ENCODE measurements at places on chromosomes 13 and 19. TPM values are rescaled to one million over a fixed set of nuclear protein-coding genes. Genes with fewer than 3 reads are reported as not detected.

DNA sequence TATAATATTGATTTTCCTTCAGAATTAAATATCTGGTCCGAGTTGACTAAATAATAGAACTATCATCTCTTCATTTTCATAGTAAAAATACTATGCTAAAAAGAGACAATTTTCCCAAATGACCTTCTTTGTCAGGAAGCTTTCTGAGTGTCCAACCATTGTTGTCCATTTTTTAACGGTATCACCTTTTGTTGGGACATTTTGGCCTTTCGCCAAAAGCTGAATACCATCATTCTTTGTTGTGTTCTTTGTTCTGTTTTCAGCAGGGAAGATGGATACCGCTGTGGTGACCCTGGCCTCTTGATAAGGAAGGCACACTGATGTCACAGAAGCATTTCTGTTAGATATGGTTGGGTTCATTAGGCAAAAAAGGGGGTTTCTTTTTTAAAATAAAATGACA is 654.4 kb upstream of the GPC6 start:
- DNase-seq = no peak

DNA sequence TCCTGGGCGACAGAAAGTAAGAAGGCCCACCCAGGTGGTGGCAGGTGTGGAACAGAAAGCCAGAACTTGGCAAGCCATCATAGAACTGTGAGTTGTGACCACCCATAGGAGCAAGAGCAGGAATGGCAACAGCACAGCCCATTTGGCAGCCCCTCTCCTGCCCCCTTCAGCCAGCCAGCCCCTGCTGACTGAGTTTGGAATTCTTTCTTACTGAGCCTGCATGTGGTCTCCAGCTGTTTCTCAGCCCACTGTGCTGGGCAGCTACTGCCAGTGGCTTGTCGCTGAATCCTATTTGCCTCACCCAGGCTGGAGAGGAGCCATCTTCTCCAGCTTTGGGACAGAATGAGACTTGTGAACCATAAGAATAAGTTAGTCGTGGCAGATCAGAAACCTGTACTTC is 28.3 kb downstream of the CNMD start:
- DNase-seq = no peak

The GNG7 gene
- total RNA-seq = 4.3 TPM

The WDR62 gene
- 0.80 TPM for total RNA-seq

The SMIM44 gene
- not detected for total RNA-seq

- DNase-seq = no peak
These were observed 1560.7 kb downstream of the UQCRFS1 start for GRCh38 chr19:27652281-27652680.

- DNase-seq = no peak
These were observed 9.6 kb upstream of the CEACAM6 start for GRCh38 chr19:41745756-41746155.

- DNase-seq = no peak
These were observed 6.7 kb downstream of the TPT1 start for GRCh38 chr13:45333977-45334922.

DNA sequence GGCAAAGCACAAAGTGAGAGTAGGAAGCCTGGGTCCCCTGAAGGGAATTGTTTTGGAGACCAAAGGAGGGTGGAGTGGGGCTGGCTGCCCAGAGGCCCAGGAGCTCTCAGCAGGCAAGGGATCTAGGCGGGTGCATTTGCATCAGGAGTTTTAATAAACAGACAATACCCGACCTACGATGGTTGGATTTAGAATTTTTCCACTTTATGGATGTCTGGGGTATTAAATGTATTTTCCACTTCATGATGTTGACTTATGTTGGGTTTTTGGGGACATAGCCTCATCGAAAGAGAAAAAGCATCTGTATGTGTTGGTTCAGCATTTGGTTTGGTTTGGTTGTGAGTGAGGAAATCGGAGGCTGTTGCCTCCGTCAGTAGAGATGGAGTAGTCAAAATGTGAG is 205.2 kb upstream of the MAB21L1 start:
- no peak for DNase-seq

The PRR12 gene
- 6.2 TPM for total RNA-seq

GRCh38 chr19:14786421-14786851 is 8.1 kb upstream of the ADGRE2 start:
- DNase-seq = no peak

The IGFL1 gene
- not detected for total RNA-seq

- DNase-seq = no peak
These were observed 12.3 kb upstream of the TEKTIP1 start for GRCh38 chr19:3526507-3527237.

DNA sequence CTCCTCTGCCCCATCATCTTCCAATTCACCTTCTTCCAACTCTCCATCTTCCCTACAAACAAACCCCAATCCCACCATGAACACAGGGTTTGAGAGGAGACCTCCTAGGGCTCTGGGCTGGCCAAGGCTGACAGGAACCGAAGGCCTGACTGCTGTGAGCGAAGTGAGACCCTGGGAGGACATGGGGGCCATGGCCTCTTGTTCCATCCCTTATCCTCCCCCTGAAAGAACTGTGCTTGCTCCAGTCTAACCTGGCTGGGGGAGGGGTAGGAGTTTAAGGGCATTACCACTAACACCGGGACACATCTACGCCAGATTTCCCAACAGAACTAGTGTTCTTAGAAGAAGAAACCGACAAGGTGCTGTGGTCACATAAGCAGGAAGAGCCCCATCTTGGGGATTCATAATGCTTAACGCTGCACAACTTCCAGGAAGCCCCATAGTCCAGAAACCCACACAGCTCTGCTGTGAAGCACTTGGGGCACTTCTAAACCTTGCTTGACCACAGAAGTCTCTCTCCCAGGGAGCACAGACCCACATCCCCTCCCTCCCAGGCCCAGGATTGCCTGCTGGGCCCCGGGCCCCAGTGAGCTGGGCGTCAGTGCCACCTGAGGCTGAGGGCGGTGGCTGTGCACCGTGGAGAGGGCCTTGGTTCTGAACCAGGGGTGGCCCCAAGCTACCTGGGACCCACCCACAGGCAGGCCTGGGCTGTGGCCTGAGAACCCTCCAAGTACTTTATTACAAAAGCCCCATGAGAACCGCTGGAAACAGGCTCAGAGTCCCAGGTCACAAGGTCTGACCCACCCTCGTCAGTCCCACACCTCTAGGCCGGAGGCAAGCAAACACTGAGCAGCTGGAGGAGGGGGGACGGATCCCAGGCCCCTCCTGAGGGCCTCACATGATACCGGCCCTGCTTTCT is 18.8 kb downstream of the ZC3H4 start:
- DNase-seq = no peak

The FFAR2 gene
- total RNA-seq = not detected

The MUC16 gene
- total RNA-seq = 16.2 TPM

The NCR1 gene
- total RNA-seq = not detected

DNA sequence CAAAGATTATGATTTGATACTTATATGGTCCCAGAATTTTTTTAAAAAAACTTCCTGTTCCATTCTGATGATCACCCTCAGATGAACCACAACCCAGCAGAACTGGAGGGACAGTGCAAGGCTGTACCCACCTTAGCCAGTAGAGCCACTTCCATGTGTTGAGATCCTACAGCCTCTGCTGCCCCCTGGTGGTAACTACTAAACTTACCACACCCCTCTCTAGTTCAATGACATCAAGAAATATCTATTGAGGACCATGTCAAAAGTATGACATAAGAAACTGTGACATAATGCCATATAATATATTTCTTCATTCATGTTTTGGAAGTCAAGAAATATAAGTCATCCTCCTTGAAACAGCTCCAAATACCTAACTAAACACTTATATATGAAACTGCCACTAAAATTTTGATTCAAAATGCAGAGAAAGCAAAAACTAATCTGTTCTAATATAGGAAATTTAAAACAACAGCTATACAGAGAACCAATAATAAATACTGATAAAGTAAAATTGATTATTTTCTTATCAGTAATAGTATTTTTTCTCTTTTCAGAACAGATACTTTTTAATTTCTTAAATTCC is 412.6 kb downstream of the KCTD12 start:
- DNase-seq = peak; percentile 48
